EL (cell line): ENCODE measurements at places on chromosomes 7 and 10.
A peak's percentile ranks its signal among the peaks of the same experiment; 100 is the strongest.

DNA sequence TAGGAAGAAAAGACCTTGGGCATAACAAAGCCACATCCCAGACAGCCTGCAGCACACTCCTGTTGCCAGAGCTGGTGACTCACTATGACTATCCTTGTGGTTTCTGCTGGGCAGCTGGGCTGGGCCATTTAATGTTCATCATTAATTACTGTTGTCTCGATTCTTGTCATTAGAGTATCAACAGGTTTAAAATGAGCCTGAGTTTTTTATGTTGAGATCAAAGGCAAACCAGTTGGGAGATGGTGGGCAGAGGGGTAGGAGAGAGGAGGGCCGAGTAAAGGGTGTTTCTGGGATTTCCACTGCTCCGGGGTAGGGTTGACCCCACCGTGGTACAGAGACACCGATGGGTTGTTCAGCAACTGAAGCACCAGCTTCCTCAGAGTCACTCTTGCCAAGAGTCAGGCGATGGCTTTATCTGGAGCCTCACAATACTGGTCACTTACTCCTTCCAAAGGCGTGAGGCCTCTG is 128.7 kb upstream of the LYZL1 start:
- DNase-seq: peak; percentile 92

- no peak for DNase-seq
These were observed 43.9 kb upstream of the TECTB start for GRCh38 chr10:112239347-112239746.

DNA sequence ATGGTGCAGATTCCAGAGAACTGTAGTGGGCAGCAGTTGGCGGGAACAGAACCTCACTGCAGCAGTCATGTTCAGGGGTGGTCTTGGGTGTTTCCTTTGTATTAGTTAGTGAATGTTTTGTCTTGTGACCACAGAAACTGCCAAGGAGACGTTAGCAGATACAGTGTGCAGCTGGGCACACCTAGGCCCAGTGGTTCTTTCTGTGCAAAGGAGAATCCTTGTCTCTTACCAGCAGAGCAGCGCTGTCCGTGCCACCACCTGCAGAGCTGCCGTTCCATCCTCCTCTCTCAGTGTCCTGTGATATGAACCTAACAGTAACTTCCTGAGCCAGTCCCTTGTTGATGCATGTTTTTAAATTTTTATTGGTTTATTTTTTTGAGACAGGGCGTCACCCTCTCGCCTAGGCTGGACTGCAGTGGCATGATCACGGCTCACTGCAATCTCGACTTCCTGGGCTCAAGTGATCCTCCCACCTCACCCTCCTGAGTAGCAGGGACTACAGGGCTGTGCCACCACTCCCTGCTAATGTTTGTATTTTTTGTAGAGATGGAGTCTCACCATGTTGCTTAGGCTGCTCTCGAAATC is 60.6 kb downstream of the WDR37 start:
- no peak for DNase-seq

GRCh38 chr10:73816917-73817729 is 5.7 kb upstream of the NDST2 start:
- no peak for DNase-seq

DNA sequence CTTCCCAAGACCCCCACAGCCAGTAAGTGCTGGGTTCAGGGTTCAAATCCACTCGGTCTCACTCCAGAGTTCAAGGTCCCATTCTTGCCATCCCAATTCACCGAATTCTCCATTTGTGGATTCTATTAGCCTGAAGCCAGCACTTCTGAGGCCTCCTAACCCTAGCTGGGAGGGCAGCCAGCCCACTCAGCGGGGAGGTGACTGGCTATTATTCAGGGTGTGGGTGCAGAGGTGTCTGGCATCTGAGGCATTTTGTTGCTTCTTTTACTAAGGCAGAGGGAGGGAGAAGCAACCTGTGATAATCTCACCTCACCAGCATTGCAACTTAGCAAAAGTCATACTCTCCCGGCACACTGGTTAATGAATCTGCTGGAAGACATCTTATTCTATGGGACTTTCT is 8.7 kb upstream of the PTPRN2 start:
- DNase-seq: no peak

DNA sequence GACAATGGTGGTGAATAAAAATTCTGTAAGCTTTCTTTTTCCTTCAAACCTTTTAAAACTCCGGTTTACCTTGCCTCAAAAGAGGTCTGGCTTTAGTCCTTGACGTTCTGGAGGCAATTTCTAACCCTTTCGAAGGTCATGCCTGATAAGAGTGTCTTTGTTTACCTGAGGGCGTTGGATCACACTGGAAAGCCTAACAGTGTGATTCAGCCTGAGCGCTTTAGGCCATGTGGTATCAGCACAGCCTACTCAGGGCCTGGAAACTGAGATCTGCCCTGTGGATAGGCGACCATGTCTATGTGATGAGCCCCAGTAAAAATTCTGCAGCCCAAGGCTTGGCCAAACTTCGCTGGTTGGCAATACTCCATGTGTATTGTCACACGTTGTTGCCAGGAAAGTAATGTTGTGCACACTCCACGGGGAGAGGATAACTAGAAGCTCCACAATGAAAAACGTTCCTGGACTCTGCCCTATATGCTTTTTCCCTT is 10.7 kb downstream of the CCDC6 start:
- no peak for DNase-seq

DNA sequence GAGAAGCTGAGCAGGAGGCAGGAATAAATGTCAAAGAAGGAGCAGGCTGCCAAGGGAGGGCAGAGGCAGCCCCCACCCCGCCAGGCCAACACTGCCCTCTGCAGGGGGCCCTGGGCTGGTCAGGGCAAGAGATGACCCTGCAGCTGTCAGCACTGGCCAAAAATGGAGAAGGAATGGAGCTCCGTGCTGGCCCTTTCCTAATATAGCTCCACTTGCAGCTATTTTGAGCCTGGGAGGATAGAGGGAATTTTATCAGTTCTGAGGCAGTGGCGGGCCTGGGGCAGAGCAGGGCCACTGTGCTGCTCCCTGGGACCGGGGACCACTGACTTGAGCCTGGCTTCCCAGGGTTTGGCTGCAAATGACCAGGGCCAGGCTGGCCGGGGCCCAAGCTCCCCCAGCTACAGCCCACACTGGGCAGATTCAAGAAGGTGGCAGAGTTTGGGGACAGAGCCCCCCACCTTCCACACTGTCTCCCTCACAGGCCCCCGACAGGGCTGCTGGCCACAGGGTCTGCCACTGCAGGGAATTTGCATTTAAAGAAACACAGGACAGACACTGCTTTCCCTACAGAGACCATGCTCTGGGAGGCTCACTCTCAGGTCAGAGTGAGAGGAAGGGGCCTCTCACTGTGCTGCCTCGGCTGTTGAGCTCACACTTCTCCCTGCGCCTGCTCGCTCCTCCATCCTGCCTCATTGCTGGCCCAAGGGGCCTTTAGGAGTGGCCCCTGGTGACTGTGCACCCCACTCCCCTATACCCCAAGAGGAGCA is 16.2 kb downstream of the LDB3 start:
- peak; percentile 28 for DNase-seq

DNA sequence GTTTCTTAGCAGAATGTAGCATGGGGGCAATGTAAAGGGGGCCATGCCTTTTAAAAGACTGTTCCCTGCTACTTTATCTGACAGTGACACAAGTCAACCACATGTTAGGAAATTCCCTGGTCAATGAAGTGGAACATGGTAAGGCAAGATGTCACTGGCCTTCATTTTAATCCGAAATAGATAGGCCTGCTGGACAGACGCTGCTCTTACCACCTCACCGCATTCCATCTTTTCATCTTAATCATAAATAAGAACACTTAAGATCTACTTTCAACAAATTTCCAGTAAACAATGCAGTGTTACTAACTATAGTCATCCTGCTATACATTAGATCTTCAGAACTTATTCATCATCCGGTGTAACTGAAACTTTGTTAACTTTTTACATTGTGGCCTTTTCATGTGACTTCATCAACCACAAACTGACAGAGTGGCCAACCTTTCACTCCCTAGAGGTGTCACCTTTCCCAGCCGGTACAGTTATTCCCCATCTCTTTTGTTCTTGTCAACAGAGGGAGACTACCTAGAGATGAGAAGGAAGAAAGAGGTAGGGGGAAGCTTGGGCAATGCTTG is 15.6 kb downstream of the ASB4 start:
- DNase-seq: peak; percentile 34

DNA sequence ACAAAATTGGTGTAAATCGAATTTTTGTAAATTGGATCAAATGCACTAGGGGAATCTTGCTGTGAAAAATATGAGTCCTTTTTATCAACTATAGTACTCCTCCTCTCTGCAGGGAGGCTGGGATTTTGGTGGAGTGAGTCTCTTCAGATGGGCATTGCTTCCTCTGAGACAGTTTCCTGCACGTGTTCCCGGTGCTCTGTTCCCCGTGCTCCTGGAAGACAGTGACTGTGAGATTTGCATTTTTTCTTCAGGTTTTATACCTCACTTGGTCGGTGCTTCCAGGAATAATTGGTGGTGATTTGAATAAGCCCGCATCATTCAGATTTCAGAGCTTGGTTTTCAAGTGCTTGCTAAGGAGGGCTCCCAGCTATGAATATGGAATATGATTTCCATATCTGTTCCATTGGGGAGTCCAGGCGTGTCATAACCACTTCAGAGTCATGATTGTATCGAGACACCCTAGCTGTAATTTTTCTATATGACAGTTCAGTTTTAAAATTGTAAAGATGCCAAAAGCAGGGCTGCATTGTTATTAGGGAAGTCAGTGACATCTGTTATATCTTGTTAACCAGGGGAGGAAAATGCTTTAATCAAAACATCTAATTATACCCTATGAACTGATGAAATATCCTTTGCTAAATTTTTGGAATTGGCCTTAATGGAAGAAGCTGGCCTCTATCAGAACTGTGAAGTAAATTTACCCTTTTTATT is 12.3 kb downstream of the AUTS2 start:
- DNase-seq: no peak

DNA sequence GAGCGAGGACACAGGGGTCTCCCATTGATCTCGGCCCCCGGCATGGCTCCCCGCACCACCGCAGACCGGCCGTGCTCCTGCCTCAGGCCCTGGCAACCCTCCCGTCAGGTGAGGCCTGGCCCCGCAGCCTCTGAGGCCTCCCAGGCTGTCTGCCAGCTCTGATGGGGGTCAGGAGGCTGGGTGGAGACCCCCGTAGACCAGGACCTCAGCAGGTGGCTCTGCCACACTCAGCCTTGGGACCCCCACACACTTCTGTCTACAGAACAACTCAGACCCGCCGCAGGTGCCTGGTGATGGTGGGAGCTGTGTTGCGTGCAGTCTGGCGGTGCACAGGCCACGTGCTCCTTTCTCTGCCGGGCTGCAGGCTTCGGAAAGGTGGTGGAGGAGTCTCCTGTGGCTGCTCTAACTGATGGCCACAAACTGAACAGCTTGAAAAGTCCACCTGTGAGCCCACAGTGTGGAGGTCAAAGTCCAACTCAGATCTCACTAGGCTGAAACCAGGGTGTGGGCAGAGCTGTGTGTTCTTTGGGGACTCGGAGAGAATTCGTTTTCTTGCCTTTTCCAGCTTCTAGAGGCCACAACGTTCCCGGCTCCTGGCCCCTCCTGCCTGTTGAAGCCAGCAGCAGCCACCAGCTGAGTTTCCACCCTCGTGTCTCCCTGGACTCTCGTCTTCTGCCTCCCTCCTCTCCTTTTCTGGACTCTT is 62.5 kb downstream of the PWWP2B start:
- no peak for DNase-seq

- no peak for DNase-seq
These were observed 247.8 kb downstream of the OTUD1 start for GRCh38 chr10:23686722-23687121.

DNA sequence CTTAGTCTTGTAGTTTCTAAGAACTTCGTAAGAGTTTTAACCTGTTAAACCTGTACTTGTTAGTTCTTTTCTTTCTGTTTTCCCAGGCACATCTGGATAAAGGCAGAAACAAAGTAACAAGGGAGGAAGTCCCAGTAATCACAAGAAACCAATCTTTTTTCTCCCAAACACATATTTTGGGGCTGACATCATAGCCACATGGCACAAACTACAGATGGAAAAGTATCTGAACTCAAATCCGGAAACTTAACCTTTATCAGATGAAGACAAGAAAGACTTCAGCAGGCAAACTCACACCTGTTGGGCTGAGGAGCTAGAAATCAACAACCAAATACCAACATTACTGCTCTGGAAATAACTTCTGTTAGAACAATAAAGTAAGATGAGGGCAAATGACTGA is 67.1 kb downstream of the CUBN start:
- DNase-seq: peak; percentile 95

DNA sequence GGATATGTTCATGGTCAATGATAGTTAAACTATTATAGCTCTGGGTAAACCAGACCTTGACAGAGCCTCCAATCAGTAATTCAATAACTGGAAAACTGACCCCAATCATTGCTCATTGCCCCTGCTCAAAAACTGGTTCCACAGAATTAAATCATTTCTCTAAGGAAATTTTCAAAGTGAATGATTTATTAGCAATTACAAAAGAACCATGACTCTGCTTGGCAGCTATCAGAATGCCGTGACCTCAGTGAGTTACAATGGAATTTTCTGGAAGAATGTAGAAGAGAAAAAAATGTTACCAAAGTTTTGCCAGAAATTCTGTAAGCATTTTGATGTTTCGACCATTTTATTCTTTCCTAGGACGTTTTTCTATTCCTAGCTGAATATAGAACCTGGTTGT is 106.8 kb upstream of the APBB1IP start:
- DNase-seq: no peak

DNA sequence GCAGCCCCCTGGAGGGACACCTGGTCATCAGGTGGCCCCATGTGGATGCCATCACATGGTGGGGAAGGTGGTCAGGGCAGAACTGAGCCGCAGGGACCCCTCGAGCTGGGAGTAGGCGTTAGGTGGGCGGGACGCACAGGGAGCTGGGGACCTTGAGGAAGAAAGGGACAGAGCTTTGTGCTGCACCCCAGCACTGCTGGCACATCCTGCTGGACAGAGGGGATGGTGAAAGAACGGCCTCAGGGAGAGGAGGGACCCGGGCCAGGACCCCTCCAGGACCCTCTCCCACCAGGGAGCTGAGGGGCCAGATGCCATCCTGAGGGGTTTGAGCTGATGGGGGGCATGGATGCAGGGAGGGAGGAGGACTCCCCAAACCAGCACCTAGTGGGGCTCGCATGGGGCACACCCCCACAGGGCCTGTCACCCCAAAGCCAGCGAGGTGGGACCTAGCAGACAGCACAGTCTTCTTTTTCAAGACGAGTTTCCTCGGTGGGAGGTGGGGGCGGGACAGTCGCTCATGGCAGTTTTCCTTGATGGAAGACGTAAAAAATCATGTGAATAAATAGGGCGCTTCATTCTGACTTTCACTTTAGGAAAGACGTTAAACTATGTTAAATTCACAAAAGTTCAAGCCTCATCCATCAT is 43.3 kb downstream of the STK32C start:
- DNase-seq: no peak

GRCh38 chr10:117166418-117167345 is 28.6 kb upstream of the VAX1 start:
- no peak for DNase-seq
